ENCODE measurements at places on chromosomes 3 and 15.

- no peak for DNase-seq
Observed at GRCh38 chr3:99529265-99529664, 109.1 kb upstream of the COL8A1 start.

GRCh38 chr3:13072239-13072599 is 1.0 kb downstream of the IQSEC1 start:
- no peak for DNase-seq

- no peak for DNase-seq
Observed at GRCh38 chr3:15055019-15055557, 10.0 kb downstream of the MRPS25 start.

DNA sequence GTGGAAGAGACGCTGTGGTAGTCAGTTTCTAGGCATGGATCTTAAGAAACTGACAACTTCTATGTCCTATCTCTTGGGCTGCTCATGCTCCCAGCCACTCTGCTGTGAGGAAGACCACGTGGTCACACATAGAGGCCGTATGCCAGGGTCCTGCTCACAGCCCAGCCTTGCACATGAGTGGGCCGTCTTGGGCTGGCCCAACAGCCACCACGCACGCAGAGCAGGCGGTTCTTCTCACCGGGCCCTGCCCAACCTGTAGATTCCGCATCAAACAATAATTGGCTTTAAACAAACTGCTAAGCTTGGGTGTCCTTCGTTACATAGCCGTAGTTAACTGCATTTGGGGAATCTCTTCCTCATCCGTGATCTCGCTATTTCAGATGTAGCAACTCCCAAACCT is 26.0 kb downstream of the SLC41A3 start:
- DNase-seq = no peak

- DNase-seq = no peak
Observed at GRCh38 chr3:28933337-28933736, 347.5 kb upstream of the RBMS3 start.

- no peak for DNase-seq
Observed at GRCh38 chr3:129626744-129627349, 20.4 kb upstream of the PLXND1 start.

Measured in smooth muscle cell of the brain vasculature (primary cell).